Breast epithelium (tissue), 4 donors: ENCODE measurements at places on chromosomes 4 and X.
A peak's percentile ranks its signal among the peaks of the same experiment; 100 is the strongest.

- no peak overlapping the region for H3K27ac ChIP-seq
- H3K36me3 ChIP-seq: no peaks in the 10 kb centered on the region
- no peak overlapping the region for H3K4me3 ChIP-seq
- DNase-seq: no peak
- no peaks in the 10 kb centered on the region for H3K27me3 ChIP-seq
Observed at GRCh38 chr4:141771889-141772830, 135.8 kb downstream of the IL15 start.

- no peak for DNase-seq
- H3K27me3 ChIP-seq: no peaks in the 10 kb centered on the region
- peak overlapping the region; percentile 71 for H3K4me3 ChIP-seq
- no peaks in the 10 kb centered on the region for H3K4me1 ChIP-seq
- H3K27ac ChIP-seq: peak overlapping the region; percentile 45
- H3K36me3 ChIP-seq: no peaks in the 10 kb centered on the region
Observed at GRCh38 chrX:45851434-45851991, 650.8 kb upstream of the DIPK2B start.

DNA sequence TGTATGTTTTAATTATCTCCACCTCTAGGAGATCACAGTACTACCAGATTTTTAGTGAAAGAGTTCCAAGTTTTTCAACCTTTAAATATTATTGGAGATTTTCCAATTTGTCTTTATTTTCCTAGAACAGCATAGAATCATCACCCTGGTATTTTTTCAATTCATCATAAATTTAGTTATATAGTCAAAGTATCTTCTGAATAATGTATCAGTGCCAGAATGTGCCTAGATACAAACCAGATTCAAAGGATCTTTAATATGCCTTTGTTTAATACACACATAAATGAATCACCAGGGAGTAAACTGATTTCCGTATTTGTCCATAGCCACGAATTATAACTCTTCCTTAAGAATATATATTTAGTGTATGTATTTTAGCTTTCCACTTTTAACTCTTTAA lies 1373.1 kb downstream of the STIM2 start:
- H3K27me3 ChIP-seq: no peaks in the 10 kb centered on the region
- no peak overlapping the region for H3K27ac ChIP-seq
- H3K4me3 ChIP-seq: no peak overlapping the region

GRCh38 chr4:61561028-61561427 lies 360.9 kb downstream of the ADGRL3 start:
- no peak overlapping the region for H3K27ac ChIP-seq
- H3K27me3 ChIP-seq: no peaks in the 10 kb centered on the region
- H3K36me3 ChIP-seq: no peaks in the 10 kb centered on the region
- H3K4me1 ChIP-seq: no peaks in the 10 kb centered on the region
- no peak overlapping the region for H3K4me3 ChIP-seq

DNA sequence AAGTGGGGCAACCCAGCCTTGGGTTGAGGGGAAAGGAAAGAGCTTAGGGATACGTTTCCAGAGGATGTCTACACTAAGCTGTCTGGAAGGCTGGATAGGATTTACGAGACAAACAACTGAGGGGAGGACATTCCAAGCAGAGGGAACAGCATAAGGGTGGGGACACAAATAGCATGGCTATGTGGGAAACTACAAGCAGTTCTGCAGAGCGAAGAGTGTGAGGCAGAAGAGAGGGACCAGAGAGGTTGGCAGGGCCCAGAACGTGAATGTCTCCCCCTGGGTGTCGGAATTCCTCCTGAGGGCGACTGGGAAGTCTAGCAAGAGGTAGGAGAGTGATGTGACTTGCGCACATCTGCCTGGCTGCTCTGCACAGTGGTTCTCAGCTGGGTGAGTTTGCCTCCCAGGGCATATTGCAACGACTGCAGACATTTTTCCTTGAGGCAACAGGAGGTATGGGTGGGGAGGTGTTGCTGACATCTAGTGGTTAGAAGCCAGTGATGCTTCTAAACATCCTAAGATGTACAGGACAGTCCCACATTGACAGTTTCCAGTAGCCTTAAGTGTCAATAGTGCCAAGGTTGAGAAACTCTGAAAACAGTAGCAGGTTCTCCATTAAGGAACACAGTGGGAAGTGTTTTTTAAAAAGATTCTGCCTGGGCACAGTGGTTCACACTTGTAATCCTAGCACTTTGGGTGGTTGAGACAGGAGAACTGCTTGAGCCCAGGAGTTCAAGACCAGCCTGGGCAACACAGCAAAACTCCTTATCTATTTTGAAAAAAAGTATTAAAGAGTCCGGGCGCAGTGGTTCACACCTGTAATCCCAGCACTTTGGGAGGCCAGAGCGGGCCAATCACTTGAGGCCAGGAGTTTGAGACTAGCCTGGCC lies 9.2 kb downstream of the NDUFA1 start:
- H3K36me3 ChIP-seq: no peaks in the 10 kb centered on the region
- H3K4me1 ChIP-seq: no peaks in the 10 kb centered on the region
- no peaks in the 10 kb centered on the region for H3K27me3 ChIP-seq
- no peak for DNase-seq

- no peak overlapping the region for H3K27ac ChIP-seq
- no peak for DNase-seq
- H3K36me3 ChIP-seq: no peaks in the 10 kb centered on the region
- no peaks in the 10 kb centered on the region for H3K4me1 ChIP-seq
- no peaks in the 10 kb centered on the region for H3K27me3 ChIP-seq
Observed at GRCh38 chr4:6107114-6107791, 89.0 kb upstream of the C4orf50 start.

DNA sequence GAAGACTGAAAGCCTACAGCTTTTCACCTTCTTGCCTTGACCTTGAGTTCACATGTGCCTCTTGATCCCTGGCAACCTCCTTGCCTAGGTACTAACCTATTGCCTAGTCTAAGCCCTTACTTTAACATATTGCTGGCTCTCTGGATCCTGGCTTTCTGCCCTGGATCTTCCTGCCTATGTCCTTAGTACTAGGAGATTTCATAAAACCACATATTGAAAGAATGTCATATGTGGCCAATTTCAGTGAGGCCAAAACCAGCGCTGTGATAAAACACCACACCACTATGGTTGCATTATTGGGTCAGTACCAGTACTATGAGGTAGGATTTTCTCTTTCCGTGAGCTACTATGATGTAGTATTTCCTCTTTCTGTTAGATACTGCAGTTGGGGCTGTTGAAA lies 80.4 kb downstream of the CT47B1 start:
- no peaks in the 10 kb centered on the region for H3K36me3 ChIP-seq
- DNase-seq: no peak
- H3K27ac ChIP-seq: no peak overlapping the region
- H3K4me3 ChIP-seq: no peak overlapping the region
- peaks cover 23% of the 10 kb centered on the region for H3K27me3 ChIP-seq

DNA sequence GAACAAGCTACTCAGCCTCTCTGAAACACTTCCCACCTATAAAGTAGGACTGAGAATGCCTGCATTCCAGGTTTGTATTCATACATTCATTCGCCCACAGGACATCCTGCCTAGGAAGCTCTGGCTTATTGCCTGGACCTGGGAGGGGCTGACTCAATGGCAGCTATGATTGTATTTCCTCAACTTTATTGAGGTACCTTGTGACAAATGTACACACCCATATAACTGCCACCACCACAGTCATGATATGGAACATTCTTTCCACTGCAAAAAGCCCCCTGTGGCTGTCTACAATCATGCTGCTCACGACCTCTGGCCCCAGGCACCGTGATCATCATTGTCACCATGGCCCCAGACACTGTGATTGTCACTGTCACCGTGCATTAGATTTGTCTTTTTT lies 68.3 kb downstream of the ABLIM2 start:
- no peaks in the 10 kb centered on the region for H3K4me1 ChIP-seq
- H3K27me3 ChIP-seq: no peaks in the 10 kb centered on the region
- H3K4me3 ChIP-seq: no peak overlapping the region
- H3K27ac ChIP-seq: peak overlapping the region; percentile 25

- peaks cover 11% of the 10 kb centered on the region for H3K4me1 ChIP-seq
- no peak overlapping the region for H3K27ac ChIP-seq
- H3K4me3 ChIP-seq: peak overlapping the region; percentile 45
- no peaks in the 10 kb centered on the region for H3K27me3 ChIP-seq
- H3K36me3 ChIP-seq: no peaks in the 10 kb centered on the region
- DNase-seq: no peak
Observed at GRCh38 chr4:108360754-108361445, 192.2 kb upstream of the LEF1 start.

GRCh38 chrX:130110379-130111219 lies at the start of gene ELF4:
TSS of gene ELF4 (minus strand) at chrX:130110497. CDS start at chrX:130081330, 29,167 bp downstream.
- no peak for DNase-seq
- peak within 1 kb of the TSS; percentile 68 for H3K4me3 ChIP-seq
- H3K4me1 ChIP-seq: no peaks in the 10 kb centered on the region

- no peaks in the 10 kb centered on the region for H3K27me3 ChIP-seq
- no peaks in the 10 kb centered on the region for H3K4me1 ChIP-seq
- H3K36me3 ChIP-seq: no peaks in the 10 kb centered on the region
- DNase-seq: no peak
- no peak overlapping the region for H3K4me3 ChIP-seq
Observed at GRCh38 chr4:155079871-155080270, 128.6 kb upstream of the NPY2R start.

GRCh38 chrX:117987373-117987772 lies 129.2 kb downstream of the KLHL13 start:
- H3K27me3 ChIP-seq: no peaks in the 10 kb centered on the region
- no peak overlapping the region for H3K4me3 ChIP-seq
- H3K4me1 ChIP-seq: no peaks in the 10 kb centered on the region
- no peak for DNase-seq

- H3K4me3 ChIP-seq: no peak overlapping the region
- no peaks in the 10 kb centered on the region for H3K27me3 ChIP-seq
- H3K27ac ChIP-seq: no peak overlapping the region
- no peaks in the 10 kb centered on the region for H3K36me3 ChIP-seq
Observed at GRCh38 chrX:129771266-129771995, 8.3 kb upstream of the SASH3 start.
